ENCODE measurements at places on chromosomes 11 and 22.

GRCh38 chr11:3104051-3104714 lies 47.0 kb upstream of the CARS1 start:
- DNase-seq = no peak

DNA sequence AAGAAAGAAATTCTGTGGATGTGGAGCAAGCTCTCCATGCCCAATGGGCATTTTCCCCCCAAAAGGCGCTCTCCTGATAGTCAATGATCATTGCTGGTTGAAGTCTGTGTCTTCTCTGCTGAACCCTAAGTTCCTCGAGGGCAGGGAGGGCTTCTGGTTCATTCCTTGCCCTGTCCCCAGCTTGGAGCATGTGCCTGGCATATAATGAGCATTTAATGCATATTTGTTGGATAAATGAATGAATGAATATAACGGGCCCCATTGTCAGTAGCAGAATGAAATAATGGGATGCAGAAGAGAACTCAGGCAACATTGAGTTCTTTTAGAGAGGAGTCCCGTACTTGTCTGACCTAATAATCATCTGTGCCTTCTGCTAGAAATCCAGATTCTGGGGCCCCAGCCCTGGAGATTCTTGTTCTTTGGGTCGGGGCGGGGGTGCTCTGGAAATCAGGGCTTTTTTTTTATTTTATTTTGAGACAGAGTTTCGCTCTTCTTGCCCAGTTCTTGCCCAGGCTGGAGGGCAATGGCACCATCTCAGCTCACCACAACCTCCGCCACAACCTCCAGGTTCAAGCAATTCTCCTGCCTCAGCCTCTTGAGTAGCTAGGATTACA lies 64.4 kb downstream of the CD82 start:
- DNase-seq = no peak

- DNase-seq = no peak
Observed at GRCh38 chr11:83278351-83278750, 7.8 kb downstream of the CCDC90B start.

DNA sequence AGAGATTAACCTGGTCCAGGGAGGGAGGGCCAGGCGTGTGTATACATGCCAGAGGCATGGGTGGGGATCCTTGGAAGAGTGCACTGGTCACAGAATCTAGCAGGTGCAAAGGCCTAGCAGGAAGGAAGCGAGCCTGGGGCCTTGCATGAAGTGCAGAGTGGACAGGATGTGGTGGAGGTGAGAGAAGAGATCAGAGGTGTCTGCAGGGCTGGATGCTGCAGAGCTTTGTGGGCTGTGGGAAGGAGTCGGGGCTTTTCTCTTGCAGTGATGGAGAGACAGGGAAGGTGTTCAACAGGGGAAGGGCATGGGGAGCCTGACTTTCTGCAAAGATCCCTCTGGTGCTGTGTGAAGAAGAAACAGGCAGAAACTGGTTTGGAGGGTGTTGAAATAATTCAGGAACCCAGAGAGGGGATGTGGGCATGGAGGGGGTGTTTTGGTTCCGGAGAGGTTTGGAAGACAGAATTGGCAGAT lies 2.5 kb upstream of the TPST2 start:
- DNase-seq = no peak

DNA sequence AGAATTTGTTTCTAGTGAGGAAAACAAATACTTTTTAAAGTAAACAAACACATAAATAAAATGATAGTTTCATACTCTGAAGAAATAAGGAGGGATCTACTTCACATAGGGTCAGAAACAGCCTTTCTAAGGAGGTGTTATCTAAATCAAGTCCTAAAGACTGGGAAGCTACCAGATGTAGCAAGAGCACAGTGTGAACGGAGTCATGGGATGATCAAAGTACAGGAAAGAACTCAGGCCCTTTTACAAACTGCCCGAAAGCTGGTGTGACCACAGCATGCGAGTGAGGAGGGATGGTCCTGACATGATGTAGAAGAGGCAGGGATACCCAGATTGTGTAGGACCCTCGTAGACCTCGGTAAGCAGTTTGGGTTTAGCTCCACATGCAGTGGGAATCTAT lies 102.8 kb downstream of the ARHGAP32 start:
- no peak for DNase-seq
